GM12865 (cell line): ENCODE measurements at places on chromosomes 12 and 14.
A peak's percentile ranks its signal among the peaks of the same experiment; 100 is the strongest.

GRCh38 chr14:94710731-94711130, 59.2 kb downstream of the GSC start:
- DNase-seq: no peak

DNA sequence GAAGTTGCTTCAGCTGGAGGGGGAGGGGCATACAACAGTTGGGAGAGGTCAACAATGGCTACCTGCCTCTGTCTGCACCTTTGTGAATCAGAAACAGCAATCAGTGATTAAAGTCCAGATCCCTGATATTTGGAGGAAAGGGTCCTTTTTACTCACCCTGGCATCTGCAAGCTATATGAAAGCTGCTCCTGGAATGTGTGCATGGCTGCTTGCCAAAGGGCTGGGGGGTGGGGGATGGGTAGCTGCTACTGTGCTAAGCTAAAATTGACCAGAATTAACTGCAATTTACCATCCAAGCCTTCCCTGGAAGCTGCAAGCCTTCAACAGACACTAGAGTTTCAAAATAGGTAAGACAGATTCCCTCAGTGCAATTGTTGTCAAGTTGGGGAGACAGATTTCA, 13.5 kb upstream of the GTF2A1 start:
- no peak for DNase-seq

GRCh38 chr14:75807667-75808360, 146.8 kb downstream of the TTLL5 start:
- no peak for DNase-seq

- DNase-seq: no peak
These were observed 159.8 kb downstream of the KCNH5 start for GRCh38 chr14:62885451-62885850.

DNA sequence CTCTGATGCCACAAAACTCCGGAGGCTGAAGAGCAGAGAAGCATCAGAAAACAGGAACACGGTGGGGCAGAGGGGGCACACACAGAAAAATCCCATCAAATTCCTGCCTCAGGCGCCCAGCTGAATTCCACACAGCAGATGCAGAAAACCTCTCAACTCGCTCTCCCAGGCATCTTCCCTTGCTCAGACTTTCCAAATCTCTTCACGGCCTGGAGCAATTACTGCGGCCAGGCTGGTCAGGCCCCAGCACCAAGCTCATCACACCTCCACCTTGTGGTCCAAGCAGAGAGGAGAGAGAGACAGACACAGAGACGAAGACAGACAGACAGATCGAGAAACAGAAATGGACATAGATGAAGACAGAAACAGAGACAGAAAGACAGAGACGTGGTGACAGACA, 89.0 kb downstream of the NCOR2 start:
- no peak for DNase-seq

GRCh38 chr14:101290611-101291010, 270.7 kb upstream of the DIO3 start:
- no peak for DNase-seq

DNA sequence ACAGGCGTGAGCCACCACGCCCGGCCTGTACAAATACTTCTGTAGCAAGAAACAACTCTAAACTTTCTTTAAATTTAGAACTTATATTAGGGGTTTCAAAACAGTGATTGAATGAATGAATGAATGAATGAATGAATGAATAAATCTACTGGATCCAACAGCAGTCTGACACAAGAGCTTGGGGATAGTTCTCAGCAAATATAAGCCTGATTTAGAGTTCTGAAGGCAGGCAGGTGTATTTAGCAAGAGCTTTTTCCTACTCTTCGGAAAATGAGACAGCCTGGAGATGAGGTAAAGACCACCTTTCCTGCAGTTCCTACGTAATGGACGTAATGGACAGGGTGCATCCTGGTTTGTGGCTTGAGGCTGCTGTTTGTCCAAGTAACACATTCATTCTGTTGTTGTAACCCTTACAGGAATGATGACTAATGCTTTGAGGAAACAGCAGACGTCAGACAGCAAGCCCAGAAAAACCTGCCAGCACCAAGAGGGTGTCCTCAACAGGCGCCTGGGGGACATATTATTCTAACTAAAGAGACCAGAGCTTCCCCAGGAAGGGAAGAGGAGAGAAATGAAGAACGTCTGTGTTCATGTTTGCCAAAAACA, 277.4 kb upstream of the SOX5 start:
- no peak for DNase-seq

- DNase-seq: no peak
These were observed 1144.1 kb downstream of the LRFN5 start for GRCh38 chr14:42750771-42751170.

- DNase-seq: no peak
These were observed 158.9 kb downstream of the CCDC91 start for GRCh38 chr12:28349196-28349595.

DNA sequence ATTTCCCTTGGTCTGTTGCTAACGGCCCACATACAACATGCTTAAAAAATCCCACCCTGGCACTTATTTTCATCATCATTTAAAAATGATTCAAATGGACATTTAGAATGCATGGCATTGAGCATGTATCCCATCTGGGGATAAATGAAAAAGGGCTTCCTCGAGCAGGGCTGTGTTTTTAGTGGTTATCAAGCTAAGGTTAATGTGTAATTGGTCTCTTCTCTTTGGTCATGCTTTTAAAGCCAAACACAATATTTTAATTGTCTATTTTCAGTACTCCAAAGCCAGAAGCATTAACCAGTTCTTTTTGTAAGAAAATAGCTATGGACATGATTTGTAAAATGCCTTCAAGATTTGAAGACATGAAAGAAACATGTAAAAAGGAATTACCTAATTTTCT, 1.9 kb upstream of the TRHDE start:
- DNase-seq: no peak

DNA sequence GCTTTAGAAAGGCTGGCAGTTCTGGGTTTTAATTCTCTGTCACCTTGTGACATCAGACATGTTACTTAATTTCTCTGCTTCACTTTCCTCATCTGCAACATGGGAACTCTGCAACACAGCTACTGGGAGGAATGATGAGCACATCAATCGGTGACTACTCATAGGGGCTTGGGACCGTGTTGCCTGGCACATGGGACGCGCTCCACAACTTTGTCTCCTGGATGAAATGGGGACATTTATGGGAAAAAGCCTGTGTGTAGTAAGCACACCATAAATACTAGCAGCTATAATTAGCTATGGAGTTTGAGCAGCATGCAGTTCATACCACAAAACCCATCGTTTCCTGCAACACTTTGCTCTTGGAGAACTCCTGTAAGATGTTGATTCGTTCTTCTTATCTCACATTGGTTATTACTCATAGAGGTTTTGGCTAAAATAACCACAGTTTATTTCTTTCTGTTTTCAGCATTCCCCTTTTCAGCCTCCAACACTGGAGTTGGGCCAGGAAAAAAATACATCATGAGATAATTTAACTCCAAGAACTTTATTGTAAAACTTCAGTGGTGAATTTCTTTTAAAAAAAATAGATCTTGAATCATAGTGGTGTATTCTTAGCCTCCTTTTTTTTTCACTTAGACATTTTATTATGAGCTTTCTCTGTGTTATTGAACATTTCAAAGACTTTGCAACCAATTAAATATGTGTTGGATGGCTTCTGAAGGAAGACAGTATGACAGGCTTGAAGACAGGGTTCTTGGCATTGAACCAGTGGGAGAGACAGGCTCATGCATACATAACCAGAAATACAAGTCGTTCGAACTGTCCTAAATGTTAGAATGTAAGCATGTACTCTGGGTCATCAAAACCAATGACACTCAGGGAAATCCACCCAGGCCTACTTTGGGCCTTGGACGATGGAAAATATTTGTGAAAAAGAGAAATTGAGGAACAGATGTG, 72.7 kb downstream of the RIN3 start:
- DNase-seq: peak; percentile 79

DNA sequence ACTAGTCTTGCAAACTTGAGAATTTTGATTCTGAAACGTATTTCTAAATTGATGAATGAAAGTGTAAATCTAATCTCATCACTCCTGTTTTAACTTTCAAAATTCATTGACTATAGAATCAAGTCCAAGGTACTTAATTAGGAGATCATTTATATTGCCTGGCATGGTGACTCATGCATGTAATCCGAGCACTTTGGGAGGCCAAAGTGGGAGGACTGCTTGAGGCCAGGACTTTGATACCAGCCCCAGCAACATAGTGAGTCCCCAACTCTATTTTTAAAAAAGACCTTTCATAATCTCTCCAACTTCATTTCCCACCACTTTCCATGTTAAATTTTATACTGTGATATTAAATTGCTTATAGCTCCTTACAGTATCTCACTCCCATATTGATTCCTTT, 3.0 kb upstream of the MIPOL1 start:
- no peak for DNase-seq

DNA sequence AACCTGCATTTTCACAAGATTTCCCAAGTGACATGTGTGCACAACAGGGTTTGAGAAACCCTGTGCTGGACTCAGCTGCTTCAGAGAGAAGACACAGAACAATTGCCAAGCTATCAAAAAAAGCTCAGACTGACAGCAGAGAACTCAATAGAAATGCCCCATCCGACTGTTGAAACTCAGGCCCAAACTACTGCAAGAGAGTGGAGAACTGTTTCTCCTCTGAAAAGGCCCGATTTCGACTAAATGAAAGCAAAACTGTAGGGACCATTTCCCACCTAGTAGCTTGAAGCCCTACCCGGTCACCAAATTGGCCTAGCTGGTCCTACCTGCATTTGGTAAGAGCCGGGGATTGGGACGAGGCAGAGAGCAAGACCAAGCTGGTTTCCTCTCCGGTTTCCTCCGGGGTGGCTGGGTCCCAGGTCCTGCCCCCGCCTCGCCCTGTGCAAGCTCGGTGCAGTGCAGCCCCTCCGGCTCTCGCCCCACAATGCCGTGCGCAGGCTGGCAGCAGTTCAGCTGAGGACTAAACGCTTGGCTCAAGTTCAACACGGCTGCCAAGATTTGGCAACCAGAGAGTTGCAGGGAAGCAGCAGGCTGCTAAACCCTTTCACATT, 1180.6 kb downstream of the VRK1 start:
- DNase-seq: no peak

- DNase-seq: peak; percentile 84
These were observed 42.3 kb upstream of the BATF start for GRCh38 chr14:75479770-75480600.

DNA sequence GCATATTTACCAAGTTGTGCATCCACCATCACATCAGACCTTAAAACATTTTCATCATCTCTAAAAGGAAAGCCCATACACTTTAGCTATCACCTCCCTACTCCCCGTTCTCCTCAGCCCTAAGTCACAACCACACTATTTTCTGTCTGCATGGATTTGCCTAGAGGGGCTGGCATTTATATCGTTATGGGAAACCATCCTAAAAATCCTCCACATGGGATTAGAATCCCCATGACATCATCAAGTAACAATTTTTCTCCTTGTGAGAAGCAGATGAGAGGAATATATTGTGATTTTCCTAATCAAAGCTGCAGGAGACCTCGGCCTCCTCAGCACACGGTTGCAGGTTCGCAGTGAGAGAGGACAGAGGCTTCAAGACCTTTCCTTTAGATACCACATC, 114.1 kb downstream of the SLC15A4 start:
- no peak for DNase-seq

GRCh38 chr12:30437044-30437443, 258.6 kb downstream of the IPO8 start:
- DNase-seq: no peak

- DNase-seq: no peak
These were observed 30.9 kb upstream of the SYNDIG1L start for GRCh38 chr14:74456684-74457564.

DNA sequence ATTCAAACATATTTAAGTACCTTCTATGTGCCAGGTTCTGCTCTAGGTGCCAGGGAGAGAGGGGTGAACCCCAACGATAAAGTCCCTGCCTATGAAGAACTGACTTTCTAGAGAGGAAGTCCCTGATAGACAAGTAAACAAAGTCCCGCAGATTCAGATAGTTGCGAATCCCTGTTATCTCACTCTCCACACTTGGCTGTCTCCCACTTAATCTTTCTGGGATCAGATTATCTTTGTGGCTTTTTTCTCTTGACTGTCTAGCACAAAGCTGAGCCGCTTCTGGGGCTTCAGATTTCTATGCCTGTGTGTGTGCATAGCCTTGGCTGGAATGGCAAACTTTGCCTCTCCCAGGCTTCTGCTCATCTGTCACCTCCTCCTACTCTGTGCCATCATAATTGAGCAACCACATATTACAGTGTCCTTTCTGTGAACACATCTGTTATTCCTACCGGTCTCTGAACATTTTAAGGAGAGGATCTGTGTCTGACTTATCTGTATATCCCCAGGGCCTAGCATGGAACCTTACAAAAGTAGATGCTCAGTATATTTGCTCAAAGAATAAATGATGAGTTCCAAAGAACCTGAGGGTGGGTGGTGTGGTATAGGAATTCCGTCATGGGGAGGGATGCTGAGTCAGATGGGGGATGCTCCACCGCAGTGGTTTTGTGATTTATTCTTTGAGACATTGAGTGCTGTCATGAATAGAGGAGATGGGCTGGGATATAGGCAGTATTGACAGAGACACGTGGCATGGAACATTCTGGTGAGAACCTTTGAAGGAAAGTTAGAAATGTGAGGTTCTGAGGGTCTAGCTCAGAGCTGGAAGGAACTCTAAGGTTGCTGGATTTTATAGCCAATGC, 28.5 kb downstream of the RGS6 start:
- DNase-seq: no peak

- no peak for DNase-seq
These were observed 295.7 kb downstream of the ADGRD1 start for GRCh38 chr12:131249246-131250027.

DNA sequence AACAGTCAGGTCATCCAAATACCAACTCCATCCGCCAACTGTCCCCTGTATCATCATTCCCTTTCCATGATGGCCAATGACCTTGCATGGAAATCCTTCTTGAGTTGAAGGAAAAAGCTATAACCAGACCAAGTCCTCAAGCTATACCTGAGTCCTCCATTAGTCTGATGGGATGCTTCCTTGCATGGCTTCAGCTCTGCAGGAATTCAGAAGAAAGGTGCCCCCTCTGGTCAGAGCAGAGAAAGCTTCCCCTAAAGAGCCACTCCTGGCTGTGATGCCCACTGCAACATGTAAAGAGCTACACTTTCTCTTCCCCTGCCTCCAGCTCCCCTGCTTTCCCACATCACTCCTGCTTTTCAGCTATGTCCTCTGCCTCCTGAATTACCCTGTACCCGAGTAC, 43.1 kb upstream of the FKBP4 start:
- no peak for DNase-seq

DNA sequence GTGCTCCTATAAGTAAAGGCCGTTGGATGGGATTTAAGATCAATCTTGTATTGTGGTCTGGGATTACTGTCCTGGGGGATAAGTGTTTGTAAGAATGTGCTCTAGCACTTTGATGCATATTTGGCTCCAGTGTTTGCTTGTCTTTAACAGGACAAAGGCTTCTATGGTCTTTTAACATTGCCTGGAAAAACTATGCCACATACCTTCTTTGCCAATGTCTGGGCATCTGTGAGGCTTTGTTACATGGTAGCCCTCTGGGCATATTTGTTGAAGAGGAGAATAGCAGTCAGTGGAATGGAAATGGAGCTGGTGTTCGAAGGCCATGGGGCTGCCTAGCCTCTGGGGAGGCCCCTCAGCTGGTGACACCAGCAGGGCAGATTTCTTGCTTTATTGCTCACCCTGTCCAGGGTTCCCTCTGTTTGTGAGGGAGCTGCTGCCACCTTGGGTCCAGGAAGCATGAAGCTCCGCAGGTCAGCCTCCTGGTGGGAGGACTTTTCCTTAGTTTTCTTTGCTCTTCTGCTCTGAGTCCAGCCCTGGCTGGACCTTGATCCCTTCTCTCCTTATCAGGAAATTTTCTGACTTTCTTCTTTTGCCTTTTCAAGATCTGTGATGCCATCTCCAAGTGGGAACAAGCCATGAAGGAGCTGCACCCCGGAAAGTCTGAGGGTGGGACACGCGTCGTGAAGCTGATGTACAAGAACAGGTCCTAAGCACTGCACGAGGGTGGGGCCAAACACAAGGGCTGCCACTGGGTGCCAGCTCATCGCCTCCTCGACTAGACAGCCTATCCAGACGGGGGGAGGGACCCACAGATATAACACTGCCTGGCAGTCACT, 19.5 kb downstream of the PIGH start:
- no peak for DNase-seq
